Stimulated activated CD8-positive, alpha-beta memory T cell treated with anti-CD3 and anti-CD28 coated beads, Interleukin-4, amount 100 ng/mL, for 4 hours (primary cell): ENCODE measurements at places on chromosomes 1 and 21.
A peak's percentile ranks its signal among the peaks of the same experiment; 100 is the strongest.

GRCh38 chr1:228009116-228009827 lies 2.5 kb downstream of the WNT3A start:
- no peak for DNase-seq

DNA sequence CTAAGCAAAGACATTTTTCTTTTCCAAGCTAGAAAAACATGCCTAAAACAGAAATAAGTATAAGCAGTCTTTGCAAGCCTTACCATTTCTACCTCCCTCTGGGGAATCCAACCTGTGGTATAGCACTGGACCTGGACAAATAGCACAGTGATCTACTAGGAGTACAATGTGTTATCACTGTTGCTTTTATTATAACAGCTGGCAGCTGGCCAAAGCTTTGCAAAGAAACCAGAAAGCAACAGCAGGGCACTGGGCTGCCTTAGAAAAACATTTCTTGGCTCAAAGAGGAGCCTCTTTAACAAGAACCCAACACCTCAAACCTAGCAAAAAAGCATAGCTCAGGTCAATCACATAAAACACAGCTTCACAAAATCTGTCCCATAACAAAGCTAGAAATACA lies 294.5 kb upstream of the GREM2 start:
- DNase-seq: no peak

DNA sequence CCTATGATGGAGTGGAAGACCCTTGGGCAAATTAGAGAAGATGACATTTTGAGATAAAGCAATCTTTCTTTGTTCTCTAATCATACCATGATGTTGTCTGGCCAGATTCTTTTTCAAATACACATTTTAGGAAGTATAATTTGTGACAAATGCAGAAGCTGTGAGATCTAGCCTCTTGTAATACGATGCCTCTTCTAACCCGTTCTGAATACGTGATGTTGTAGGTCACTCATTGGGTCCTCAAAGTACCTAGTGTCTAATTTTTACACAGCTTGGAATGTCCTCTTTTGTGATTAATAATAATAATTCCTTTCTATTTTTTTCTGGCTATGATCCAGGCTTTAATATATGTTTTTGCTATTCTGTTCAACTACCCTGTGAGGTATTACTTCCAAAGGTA lies 502.7 kb downstream of the NUF2 start:
- DNase-seq: no peak

DNA sequence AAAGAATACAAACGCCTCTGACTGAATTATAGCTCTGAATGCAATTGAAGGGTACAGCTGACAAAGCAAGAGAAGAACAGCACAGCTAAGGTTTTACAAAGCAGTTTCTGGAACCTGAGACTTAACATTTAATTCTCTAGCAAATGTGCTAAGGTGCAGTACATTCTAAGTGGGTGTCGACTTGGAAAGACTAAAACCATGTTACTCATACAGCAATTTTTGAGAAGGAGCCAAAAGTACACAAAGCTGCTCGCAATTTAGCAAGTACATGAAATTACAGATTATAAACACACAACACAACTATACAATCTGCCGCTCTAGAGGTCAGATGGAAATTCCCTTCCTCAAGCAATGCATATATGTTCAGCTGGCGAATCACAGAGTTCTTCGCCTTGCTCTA lies 121.9 kb downstream of the TIAM1 start:
- no peak for DNase-seq

GRCh38 chr1:229378586-229379367 lies 35.9 kb upstream of the CCSAP start:
- DNase-seq: no peak

- no peak for DNase-seq
Observed at GRCh38 chr1:58891347-58891746, 107.5 kb upstream of the JUN start.

GRCh38 chr1:169513208-169513607 lies 27.5 kb upstream of the SLC19A2 start:
- DNase-seq: no peak

- DNase-seq: peak; percentile 24
Observed at GRCh38 chr1:212630158-212630900, 21.8 kb downstream of the ATF3 start.

GRCh38 chr1:186813420-186813819 lies 15.3 kb upstream of the PLA2G4A start:
- DNase-seq: no peak

DNA sequence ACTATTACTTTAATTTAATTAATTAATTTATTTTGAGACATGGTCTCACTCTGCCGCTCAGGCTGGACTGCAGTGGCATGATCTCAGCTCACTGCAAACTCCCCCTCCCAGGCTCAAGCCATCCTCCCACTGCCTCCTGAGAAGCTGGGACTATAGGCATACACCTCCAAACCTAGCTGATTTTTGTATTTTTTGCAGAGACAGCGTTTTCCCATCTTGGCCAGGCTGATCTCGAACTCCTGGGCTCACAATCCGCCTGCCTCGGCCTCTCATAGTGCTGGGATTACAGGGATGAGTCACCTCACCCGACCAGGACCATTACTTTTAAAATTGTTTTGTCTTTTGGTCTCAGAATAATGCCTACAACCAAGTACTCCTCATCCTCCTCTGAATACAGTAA lies 15.6 kb downstream of the YY1AP1 start:
- no peak for DNase-seq

GRCh38 chr1:184387476-184388318 lies 868 bp downstream of the C1orf21 start:
- DNase-seq: peak; percentile 49

- DNase-seq: no peak
Observed at GRCh38 chr1:1788646-1789431, 10.6 kb upstream of the NADK start.

GRCh38 chr1:2943686-2944260 lies 77.5 kb upstream of the ACTRT2 start:
- no peak for DNase-seq

- DNase-seq: no peak
Observed at GRCh38 chr21:42651515-42652401, 1.7 kb upstream of the PDE9A start.

DNA sequence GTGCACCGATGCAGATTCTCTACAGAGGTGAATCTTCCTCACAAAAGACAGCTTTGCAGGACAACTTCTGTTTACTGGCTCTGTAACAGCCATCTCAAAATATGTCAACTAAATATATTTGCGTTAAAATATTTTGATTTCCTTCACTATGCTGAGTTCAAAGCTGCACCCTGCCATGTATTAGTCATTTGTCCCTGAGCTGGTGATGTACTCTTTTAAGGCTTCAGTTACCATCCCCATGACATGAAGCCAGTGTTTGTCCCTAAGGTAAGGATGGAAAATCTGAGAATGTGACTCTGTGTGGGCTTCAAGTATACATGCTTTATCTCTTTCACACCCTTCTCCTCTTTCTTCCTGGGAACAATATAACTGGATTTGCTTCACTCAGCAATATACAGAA lies 70.2 kb upstream of the BTG3 start:
- no peak for DNase-seq

DNA sequence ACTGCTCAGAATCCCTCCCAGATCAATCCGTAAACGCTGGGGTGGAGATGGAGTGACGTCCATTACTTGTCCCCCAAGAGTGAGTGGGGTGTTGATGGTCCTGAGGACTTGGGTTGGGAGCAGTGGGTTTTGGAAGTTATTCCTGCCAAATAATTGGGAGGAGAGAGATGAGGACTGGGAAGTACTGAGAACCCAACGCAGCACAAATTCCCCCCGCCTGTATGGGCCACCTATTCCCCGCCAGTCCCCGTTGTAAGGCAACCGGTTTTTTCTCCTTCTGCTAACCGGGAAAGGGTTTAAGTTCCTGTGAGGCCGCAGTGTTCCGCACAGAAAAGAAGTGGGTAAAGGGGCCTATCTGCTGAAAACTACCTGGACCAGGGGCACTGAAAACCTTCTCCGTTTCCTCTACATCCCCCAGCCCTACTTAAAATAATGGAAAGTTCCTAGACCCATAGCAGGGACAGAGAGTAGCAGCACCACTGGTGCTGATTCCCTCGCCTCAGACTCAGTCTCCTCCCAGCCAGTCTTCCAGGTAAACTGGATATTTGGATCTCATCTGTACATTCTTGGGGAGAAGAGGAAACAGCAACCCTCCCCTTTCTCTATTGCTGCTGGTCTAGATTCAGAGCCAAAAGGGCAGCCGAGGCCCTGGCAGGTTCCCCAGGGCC lies 738 bp downstream of the LURAP1 start:
- DNase-seq: no peak

DNA sequence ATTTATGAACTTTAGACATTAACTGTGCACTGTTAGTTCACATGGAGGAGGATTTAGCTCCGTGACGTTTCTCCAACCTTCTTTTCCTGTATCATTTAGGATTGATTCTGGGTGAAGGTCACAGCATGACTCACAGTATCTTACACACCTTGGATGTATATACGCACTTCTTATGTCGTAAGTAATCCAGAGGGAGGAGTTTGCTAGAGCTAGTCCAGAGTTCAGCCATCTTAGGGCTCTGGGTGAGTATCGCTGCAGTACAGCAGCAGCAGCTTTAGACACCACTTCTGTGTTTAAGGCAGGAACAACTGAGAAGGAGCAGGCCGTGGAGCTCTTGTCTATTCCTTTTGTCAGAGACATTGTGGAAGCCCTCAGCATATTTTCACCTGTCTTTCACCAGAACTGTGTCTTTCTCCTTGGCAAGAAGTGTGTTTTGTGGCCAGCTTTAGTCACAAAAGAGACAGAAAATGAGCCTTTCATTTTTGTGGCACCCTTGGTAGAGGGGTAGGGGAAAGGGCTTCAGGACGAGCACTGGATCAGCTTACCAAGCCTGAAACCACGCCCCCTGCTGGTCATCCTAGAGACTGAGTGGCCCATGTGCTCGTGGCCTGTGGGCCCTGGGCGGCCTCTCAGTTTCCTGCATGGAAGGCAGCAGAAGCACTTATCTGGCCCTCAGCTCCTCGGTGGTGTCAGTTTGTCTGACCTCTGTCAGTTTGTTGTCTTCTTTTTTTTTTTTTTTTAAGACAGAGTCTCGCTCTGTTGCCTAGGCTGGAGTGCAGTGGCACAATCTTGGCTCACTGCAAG lies 64.0 kb downstream of the ADARB1 start:
- DNase-seq: peak; percentile 30

DNA sequence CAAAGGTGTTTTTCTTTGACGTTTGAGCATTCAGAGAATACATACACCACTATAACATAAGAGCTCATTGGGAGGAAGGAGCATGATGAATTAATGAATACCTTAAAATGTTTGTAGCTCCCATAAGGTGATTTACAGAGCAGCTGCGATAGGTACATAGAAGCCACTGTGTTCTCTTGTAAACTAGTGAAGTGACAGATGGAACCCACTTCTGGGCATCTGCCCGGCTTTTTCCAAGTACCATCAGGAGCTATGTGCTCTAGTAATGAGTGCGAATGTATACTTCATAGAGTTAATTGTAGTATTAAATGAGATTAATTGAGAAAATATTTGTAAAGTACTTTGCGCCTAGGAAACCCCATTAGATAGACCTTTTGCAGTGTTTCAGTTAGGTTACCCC lies 48.4 kb downstream of the HENMT1 start:
- DNase-seq: no peak

GRCh38 chr1:18347559-18347958 lies 133.2 kb upstream of the KLHDC7A start:
- no peak for DNase-seq

DNA sequence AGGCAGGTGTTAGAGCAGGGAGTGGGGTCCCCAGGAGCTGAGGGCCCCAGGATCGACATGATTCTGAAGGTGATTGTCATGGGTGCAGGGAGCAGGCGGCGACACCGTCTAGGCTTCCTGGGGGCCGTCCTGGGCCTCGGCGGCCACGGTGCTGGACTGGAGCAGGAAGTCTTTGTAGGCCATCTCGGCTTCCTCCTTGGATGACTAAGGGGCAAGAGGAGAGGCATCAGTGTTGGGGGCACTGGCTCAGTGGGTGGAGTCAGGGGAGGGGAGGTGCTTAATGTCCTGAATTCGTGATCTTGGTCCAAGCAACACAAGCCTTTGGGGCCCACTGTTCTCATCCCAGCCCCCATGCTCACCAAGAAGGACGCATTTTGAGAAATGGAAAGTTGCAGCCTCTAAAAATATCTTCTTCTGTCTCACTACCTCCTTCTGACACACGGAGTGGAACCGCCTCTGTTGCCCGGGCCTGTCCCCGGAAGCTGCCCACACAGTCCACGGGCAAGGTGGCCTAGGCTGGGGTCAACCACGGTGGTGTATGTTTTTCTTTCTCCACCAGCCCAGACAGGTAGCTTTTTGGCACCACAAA lies 8.6 kb upstream of the FCMR start:
- peak; percentile 30 for DNase-seq

- no peak for DNase-seq
Observed at GRCh38 chr1:17442841-17443240, 3.4 kb upstream of the RCC2 start.

- DNase-seq: no peak
Observed at GRCh38 chr1:98049370-98050135, 128.7 kb upstream of the DPYD start.

DNA sequence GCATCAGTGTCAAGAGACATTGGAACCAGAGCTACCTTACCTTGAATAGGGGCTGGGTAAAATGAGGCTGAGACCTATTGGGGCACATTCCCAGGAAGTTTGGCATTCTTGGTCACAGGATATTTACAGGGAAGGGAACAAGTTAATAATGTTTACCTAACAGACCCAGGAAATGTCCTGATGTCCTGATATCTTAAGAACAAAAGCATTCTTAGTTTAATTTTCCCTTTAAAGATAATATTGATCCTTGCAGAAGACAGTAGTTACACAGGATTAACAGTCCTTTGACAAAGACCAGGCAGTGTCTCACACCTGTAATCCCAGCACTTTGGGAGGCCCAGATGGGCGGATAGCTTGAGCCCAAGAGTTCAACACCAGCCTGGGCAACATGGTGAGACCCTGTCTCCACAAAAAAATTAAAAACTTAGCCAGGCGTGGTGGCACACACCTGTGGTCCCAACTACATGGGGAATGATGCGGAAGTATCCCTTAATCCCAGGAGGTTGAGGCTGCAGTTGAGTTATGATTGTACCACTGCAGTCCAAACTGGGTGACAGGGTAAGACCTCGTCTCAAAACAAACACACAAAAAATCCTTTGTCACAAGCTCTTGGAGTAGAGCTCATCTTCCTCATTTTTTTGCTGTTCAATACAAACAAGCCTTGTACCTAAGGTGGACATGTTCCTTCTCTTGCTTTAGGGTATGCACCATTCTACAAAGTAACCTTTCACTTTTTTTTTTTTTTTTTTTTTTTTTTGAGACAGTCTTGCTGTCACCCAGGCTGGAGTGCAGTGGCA lies 1.3 kb upstream of the TOMM20 start:
- no peak for DNase-seq

DNA sequence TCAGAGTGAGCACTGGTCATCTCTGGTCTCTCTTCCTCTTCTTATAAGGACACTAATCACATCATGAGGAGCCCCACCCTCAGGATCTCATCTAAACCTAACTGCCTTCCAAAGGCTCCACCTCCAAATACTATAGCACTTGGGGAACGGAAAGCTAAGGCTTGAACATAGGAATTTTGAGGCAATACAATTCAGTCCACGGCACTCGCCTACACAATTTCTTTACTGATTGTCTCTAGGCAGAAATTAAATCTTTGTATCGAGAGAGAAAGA lies 127.3 kb downstream of the RERE start:
- no peak for DNase-seq

DNA sequence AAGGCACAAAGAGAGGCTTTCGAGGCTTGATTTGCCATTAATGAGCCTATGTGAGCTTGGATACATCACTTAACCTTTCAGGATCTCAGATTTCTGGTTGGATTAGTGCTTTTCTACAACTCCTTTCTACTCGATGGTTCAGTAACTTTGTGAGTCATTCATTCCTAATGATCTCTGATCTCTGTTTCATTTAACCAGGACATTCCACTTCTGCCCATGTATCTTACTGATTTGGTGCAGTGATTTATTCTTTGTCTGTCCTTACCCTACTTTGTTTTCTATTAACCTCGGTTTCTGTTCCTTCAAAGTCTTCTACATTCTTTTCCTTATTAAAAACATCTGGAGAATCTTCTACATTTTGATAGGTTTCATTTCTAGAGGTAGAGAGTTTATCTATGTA lies 94.6 kb upstream of the ZBTB18 start:
- DNase-seq: no peak
